ENCODE measurements at places on chromosomes 4 and X.

DNA sequence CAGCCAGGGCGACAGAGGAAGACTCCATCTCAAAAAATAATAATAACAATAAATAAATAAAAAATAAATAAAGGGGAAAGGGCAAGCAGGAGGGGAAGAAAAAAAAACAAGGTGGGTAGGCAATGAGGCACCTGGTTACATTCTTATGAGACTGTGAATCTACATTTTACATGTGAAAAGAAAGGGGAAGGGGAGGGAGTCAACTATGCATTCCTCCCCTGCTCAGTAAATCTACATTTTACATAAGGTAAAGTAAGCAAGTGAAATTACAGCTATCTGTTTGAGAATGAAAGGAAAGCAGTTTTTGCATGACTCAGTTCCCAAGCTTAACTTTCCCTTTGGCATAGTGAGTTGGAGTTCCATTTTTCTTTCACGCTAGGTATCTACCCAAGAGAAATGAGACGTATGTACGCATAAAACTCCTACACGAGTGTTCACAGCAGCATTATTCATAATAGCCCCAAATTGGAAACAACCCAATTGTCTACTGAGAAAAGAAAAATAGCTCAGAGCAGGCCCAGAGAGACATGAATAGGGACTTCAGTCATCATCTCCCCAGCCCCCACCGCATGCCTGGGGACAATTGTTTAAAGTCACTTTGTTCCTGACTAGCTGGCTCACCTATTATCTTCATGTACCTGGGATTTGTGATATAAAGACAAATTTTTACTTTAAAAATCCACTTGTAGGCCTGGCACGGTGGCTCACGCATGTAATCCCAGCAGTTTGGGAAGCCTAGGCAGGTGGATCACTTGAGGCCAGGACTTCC is 52.4 kb downstream of the DDX3X start:
- no peak for DNase-seq

DNA sequence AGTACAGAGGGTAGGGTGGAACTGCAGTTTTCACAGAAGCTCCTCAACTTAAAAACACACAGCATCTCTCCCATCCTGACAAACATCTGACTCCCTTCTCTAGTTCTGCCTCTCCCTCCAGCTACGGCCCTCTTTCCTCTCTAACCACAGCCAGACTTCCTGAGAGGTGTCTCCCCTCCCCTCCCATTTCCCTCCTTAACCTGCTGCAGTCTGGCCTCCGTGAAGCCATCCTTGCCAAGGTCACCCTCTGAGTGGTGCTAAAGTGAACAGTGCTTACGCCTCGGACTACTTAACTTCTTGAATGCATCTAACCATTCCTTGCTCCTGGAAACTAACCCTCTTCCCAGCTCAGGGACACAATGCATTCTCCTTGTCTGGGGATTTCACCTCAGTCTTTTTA is 53.3 kb downstream of the RTL5 start:
- DNase-seq = no peak

DNA sequence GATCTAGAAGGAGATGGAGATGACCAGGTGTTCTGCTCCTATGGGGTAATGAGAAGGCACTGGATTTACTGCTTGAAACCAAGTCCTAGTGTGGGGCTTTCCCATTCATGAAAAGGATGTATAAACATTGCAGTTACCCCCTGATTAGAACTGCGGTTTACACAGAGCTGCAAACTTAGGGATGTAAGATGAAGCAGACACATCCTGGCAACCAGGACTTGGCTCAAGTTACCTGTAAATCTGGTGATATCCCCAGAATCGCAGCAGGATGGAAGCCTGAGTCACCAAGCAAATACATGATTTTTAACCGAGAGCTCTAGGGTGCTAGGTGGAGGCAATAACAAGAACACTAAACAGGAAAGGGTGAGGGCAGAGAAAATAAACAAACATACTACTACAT is 178.6 kb upstream of the MAMLD1 start:
- no peak for DNase-seq

GRCh38 chrX:120664081-120664480 is 34.2 kb upstream of the C1GALT1C1 start:
- no peak for DNase-seq
